NCI-H1092 treated with DMSO at 0.1 percent for 48 hours (cell line): ENCODE measurements at places on chromosomes 5 and 9.

DNA sequence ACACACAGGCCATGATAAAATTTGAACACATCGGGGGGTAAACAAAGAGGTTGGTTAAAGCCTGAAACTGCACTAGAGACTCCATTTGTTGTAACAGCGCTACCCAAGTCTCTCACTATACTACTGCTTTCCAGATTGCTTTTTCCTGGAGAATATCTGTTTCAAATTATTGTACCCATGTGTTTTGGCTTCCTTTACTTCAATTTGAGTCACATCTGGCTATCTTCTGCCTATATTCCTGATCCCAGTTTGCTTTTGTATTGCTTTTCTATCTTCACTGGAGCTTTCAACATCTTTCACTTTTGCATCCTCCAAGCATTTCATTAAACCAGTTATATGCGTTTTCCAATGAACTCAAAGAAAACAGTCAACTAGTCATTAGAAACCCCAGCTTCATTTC is 404.7 kb downstream of the MLLT3 start:
- DNase-seq, result no peak

- DNase-seq, result no peak
Observed at GRCh38 chr9:79264511-79265355, 307.0 kb upstream of the TLE4 start.

- DNase-seq, result no peak
Observed at GRCh38 chr9:93107825-93108161, 11.8 kb downstream of the CARD19 start.

- DNase-seq, result no peak
Observed at GRCh38 chr9:132283863-132284262, 70.9 kb downstream of the SETX start.

GRCh38 chr9:76321195-76321828 is 72.9 kb downstream of the RFK start:
- no peak for DNase-seq

DNA sequence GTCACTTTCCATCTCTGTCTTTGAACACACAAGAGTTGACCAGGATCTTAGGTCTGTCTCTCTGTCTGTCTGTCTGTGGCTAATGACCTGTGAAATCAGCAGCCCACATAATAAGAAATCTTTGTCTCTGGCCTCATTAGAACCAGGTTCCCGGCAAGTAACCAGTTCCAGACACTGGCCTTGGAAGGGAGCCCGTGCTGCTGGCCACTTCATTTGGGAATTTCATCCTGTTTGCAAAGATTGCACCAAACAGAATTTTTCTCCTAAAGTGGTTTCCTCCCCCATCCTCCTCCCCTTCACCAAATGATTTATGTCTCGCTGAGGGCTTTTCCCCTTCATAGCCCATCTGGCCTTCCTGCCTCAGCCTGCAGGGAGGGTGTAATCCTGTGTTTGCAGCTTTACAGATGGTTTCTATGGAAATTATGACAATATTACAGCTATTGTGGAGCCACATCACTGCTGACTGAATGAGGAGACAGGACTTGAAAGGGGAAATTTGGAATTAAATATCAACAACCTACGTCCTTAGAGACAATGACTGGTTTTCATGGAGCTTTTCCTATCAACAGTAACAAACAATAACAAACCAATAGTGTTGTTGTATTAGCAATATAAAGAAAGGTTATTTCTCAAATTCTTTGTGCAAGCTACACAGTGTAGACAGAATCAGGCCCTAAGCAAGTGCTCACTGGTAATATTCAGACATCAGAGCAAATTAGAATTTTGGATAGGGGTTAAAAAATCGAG is 25.7 kb downstream of the DPYSL3 start:
- DNase-seq, result peak; percentile 93

GRCh38 chr9:27276193-27277030 is 20.5 kb downstream of the EQTN start:
- peak; percentile 85 for DNase-seq

DNA sequence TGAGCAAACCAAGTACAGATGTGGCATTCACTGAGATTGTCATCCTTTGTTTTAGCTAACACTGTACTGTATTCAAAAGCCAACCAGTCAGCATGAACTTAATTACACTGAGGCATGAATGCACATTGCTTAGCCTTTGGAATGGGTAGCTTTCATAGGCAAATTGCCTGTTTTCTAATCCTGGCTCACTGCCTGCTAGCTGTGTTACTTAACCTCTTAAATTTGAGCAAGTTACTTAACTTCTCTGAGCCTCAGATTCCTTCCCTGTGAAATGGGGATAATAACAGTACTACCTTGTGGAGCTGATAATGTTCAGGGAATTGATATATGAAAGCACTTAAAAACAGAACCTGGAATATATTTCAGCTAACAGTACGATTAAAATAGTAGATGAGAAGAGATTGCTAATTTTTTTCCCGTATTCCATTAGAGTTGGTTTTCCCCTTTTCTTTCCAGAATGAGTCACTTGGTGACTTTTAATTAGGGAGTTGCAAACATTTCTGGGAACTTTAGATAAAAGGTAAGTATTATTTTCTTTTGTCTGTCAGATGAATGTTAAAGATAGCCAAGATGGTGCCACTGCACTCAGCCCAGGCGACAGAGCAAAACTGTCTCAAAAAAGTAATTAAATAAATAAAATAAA is 43.9 kb downstream of the ARRDC3 start:
- DNase-seq, result no peak

DNA sequence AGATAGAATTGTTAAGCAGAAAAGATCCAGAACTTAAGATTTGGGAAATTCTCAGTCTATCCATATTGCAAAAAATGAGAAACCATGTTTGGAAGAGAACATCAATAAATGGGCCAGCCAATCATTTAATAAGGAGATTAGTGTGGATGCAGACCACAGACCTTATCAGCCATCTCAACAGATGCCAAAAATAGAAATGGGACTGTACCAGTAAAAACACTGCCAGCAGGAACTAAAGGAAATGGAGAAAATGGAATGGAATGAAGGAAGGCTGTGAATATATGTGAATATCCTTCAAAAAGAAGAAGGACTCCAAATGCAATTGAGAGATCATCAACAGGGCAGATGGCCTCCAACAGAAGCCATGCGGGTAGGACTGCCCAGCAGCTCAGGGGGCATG is 52.7 kb upstream of the ZNF618 start:
- no peak for DNase-seq

DNA sequence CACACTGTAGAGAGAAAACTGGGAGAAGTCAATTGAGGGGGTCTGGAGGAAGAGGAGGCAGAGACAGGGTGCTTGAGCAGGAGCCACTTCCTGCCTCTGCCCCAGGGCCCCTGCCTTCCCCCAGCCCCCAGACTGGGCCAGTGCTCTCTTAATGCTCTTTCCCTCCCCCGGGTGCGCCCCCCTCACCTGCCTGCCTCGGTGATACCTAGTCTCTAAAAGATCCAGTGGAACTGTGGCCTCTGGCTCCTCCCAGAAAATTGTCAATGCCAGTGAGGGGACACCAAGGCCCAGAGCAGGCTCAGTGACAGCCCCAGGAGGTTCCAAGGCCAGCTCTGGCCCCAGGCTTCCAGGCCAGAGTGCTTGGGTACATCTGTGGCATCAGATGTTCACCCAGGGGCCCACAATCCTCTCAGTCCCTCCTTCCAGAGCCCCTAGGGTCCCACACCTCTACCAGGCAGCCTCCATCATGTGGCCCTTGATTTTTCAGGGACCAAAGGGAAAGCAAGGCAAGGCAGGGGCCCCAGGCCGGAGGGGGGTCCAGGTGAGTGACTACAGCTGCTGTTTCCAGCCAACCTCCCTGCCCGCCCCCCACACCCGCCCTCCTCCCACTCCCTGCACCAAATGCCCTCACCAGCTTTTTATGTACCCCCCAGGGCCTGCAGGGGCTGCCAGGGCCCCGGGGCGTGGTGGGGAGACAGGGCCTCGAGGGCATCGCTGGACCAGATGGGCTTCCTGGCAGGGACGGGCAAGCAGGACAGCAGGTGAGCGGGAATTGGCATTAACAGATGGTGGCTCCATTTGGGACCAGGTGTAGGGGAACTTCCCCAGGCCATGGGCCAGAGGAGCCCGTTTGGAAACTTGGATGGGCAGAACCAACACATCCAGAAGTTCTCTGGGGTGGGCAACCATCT is 33.1 kb upstream of the ORM1 start:
- no peak for DNase-seq
